Activated CD4-positive, alpha-beta T cell treated with anti-CD3 and anti-CD28 coated beads for 1 hour (primary cell): ENCODE measurements at places on chromosomes 13 and 19.

DNA sequence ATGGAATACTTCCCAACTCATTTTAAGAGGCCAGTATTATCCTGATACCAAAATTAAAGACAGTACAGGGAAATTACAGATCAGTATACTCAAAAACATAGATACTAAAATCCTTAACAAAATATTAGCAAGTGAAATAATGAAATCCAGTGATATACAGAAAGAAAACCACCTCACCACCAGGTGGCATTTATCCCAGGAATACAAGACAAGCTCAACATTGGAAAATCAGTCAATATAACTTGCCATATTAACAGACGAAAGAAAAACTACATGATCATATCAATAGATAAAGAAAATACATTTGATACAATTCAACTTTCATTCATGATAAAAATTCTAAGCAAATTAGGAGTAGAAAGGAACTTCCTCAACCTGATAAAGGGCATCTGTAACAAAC, 6.7 kb upstream of the GNA15 start:
- DNase-seq: no peak

DNA sequence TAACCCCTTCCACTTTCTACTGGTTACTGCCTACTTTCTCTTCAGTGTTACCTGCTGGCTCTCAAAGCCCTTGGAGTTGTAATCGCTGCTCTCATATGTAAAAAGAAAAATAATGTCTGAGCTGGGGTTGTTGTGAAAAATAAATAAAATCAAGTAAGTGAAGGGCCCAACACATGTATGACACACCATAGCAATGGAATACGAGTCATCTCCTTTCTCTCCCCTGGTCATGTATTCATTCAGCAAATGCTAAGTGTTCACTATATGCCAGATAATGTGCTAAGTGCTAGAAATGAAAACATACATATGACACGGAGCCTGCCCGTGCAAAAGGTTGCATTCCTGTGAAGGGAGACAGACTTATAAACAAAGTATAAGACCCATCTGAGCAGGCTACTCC, 535.0 kb downstream of the RFC3 start:
- no peak for DNase-seq

- no peak for DNase-seq
Observed at GRCh38 chr13:77522444-77522843, 13.1 kb upstream of the SCEL start.

GRCh38 chr13:50574731-50575130, 268.8 kb downstream of the DLEU7 start:
- DNase-seq: no peak

- DNase-seq: no peak
Observed at GRCh38 chr19:5880604-5881078, 10.3 kb upstream of the FUT5 start.

- no peak for DNase-seq
Observed at GRCh38 chr13:110106726-110107125, 200.2 kb downstream of the COL4A1 start.

DNA sequence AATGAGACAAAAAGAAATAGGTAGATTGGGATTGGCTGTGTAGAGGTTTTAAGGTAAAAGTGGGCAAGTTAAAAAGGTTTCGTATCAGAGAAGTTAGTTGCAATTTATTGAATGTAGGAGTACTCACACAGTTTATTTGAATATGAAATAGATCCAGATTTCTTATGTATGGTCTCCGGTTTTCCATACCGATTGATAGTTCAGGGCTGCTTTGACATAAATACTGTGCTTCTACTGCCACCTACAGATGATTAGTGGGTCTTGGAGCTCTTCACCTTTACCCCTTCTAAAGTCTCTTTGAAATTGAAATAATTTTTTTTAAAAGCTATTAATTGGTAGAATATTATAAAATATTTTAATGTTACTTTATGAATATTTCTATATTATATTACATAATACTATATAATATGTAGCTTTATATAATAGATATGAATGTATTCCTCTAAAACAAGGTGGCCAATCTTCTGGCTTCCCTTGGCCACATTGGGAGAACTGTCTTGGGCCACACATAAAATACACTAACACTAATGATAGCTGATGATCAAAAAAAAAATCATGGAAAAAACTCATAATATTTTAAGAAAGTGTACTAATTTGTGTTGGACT, 7.7 kb upstream of the GPR18 start:
- DNase-seq: no peak

GRCh38 chr19:12333162-12334159, at the start of gene ZNF563:
Gene ZNF563 (minus strand): TSS chr19:12333633. CDS start chr19:12333482, 151 bp downstream.
- DNase-seq: peak; percentile 97

- DNase-seq: no peak
Observed at GRCh38 chr19:51006406-51006805, 5.0 kb upstream of the KLK8 start.

DNA sequence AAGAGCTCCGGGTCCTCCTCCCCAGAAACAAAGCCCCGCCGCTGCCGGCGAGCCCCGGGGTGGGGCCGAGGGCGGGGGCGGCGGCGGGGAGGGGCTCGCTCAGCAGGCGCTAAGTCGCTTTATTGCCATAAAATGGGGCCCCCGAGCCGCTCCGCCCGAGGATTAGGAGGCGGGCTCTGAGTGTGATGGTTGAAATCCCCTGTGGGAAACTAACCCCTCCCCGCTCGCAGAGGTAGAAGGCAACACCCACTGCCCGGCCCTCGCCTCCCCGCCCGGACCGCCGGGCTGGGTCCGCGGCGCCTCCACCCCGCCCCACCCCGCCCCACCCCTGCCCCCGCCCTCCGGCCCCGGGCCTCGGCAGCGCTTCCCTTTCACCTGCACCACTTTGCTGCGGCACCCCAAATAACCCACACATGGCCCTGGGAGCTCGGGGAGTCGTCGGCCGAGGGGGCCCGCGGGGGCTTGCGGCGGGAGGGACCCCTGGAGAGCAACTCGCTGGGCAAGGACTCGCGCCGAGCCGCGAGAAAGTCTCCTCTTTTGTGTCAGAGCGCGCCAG, at the start of gene KLF12:
Gene KLF12, minus strand, starts transcription at position 184 of the 556 bp plus-strand sequence.
- peak; percentile 86 for DNase-seq

GRCh38 chr13:48189171-48189570, 43.8 kb upstream of the ITM2B start:
- DNase-seq: no peak

GRCh38 chr13:33351319-33351718, 65.8 kb upstream of the STARD13 start:
- DNase-seq: no peak

GRCh38 chr19:33396701-33397535, 23.4 kb downstream of the CEBPG start:
- DNase-seq: no peak

DNA sequence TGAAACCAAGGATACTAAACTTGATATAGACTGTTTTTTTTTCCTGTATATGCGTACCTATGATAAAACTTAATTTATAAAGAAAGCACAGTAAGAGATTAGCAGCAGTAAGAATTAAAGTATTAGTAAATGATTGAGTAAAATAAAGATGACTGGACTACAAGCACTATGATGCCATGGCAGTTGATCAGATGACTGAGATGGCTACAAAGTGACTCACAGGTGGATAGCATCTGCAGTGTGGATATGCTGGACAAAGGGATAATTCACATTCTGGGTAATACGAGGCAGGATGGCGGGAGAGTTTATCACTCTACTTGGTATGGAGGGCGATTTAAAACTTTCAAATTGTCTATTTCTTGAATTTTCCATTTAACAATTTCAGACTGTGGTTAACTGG, 11.8 kb downstream of the HTR2A start:
- DNase-seq: no peak

DNA sequence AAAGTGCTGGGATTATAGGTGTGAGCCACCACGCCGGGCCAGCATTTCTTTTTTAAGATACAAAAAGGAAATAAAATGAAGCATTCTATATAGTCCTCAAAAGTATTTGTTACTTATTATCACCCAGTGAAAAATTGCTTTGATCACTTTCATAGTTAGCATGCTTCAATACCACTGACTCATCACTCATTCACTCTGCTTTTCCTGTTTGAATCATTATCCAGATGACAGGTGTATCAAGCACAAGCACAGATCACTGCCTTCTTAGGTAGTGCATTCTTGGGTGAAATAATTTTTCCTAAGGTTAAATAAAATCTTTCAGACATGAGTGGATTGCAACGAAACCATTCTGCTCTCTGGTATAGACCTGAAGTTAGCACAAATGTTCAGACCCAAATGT, 35.8 kb upstream of the SPART start:
- no peak for DNase-seq

DNA sequence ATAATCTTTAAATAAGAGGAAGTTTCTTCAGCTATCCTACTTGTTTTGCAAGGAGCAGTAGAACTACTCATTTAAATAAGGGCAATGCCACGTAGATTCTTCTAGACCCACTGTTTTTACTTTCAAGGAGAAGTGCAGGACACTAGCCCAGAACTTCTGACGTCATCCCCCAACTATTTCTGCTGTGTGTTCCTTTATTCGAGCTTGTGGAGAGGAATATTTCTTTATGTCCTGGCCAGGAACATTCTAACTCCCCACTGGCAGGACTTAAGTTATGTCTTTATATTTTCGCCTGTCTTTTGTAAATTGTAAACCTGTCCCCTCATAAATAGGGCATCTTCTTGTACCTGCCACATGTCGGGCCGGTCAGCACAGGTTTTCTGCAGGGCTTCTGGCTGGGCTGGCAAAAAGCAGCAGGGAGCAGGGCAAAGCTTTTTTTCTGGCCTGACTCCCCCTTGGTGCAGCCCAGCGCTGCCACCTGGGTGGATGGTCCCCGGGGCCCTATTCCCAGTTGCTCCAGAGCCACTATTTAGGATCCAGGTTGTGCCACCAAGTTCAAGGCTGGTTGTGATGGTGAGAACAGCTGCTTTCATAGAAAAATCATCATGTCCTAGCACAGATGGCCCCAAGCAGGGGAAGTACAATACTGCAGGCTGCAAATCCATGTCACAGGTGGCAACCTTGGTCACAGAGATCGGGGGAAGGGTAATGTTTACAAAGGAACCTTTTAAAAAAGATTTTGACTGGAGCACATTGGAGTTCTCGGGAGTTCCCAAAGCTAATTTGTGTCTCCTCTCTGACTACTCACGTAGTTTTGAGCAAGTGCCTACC, 1.8 kb downstream of the MBNL2 start:
- DNase-seq: no peak

- DNase-seq: no peak
Observed at GRCh38 chr19:16506961-16507360, 10.8 kb downstream of the C19orf44 start.

DNA sequence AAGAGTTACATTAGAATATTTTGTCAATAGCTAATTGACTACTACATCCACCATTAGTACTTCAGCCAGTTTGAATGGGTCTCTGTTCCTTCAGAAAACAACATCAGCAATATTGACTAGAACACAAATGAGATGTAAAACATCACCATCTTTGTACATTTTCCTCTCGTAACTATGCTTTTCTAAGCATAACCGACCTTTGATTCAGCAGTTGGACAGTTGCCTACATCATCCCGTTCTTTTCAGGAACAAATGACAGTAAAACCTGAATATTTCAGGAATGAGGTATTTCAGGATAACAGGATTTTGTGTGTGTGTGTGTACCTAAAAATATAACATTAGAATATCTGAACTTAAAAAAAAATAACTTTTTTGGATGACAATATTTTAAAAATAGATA, 60.9 kb downstream of the STARD13 start:
- no peak for DNase-seq

GRCh38 chr13:28991764-28992163, 171.6 kb downstream of the MTUS2 start:
- no peak for DNase-seq

- DNase-seq: no peak
Observed at GRCh38 chr19:29111576-29111975, 101.4 kb downstream of the UQCRFS1 start.

- no peak for DNase-seq
Observed at GRCh38 chr19:49344505-49345423, 9.6 kb downstream of the CD37 start.

- DNase-seq: no peak
Observed at GRCh38 chr13:110206185-110206584, 100.8 kb downstream of the COL4A1 start.

GRCh38 chr13:80337288-80338081, 3.4 kb downstream of the SPRY2 start:
- DNase-seq: no peak

- DNase-seq: no peak
Observed at GRCh38 chr19:38142176-38143035, 81.6 kb downstream of the DPF1 start.

GRCh38 chr19:50178859-50179537, 15.9 kb upstream of the IZUMO2 start:
- DNase-seq: no peak

DNA sequence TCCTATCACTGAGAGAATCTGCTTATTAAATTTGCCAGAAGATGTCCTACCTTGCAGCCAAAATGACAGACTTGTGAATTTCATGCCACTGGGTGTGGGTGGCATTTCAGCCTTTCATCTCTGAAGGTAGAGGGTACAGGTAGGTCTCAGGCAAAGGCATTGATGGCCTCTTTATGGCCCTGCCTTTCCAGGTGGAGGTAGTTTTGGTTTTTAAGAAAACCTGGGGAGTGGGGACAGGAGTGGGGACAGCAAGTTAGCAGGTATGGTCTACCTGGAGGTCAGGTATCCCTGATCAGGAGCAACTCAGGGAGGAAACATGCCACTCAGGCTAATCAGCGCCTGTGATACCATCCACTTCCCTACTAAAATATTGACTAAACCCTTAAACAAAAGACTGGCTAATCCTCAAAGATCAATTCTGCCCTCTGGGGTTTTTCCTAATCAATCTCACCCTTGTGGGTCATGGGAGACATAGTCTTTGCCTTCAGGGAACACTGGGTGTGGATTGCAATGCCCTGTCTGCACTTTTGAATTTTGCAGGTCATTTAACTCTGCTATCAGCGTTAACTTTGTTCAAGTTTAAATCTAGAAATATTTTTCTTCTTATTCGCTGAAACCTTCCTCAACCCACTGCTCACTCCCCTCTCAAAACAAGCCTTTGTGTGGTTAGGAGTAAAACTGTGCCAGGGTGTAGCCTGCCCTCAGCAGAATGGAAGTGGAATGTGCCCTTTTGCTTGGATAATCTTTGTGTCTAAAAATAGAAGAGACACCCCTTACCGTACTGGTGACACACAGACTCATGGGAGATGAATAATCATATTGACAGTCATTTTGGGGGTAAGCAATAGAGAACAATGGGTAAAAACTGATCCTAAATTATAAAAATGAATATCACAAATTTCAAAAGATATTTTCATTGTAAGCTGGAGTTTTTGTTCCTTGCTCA, 233.7 kb downstream of the COG6 start:
- DNase-seq: no peak

DNA sequence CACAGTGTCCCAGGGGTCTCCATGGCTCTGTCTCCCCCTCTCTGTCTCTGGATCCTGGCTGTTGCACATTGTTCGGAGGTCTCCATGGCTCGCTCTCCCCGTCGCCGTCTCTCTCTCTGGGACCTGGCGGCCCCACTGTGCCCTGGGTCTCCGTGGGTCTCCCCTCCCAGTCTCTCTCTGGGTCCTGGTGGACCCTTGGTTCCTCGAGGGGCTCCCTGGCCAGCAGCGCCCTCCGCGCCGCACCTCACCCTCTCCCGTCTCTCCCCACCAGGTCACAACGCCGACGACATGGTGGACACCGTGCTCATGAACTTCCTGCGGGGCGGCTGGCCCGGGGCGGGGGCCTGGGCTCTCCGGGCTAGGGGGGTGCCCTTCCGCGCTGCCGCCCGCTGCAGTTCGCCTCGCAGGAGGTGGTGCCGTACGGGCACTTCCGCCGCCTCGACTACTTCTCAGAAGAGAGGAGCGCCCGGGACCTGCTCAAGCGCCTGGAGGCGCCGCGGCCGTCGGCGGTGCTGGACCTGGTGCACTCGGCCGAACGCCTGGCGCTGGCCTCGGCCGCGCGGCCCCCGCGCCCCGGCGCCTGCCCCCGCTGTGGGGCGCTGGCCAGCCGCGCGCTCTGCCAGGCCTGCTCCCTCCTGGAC, 29.1 kb downstream of the SIGLEC5 start:
- no peak for DNase-seq

GRCh38 chr19:46599716-46600373, 1.3 kb upstream of the CALM3 start:
- DNase-seq: no peak
